EH (cell line): ENCODE measurements at places on chromosomes 11 and 22.

DNA sequence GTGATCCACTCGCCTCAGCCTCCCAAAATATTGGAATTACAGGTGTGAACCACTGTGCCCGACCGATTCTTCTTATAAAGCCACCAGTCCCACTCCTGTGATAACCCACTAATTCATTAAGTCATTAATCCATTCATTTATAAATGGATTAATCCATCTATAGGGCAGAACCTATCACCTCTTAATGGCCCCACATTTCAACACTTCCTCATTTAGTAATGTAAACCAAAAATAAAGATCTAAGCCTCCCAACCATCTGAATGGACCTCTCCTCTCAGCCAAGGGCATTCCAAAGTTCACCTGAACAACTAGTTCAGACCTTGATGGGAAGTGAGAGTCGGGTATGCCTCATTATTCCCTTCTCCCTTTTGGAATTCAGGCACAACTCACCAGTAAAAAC is 9.9 kb upstream of the MRPL11 start:
- DNase-seq: no peak

- DNase-seq: no peak
Observed at GRCh38 chr11:100640646-100641045, 46.4 kb upstream of the ARHGAP42 start.

- no peak for DNase-seq
Observed at GRCh38 chr11:17526326-17526725, 17.9 kb downstream of the USH1C start.

- DNase-seq: no peak
Observed at GRCh38 chr11:69562816-69563215, 78.1 kb upstream of the CCND1 start.

- no peak for DNase-seq
Observed at GRCh38 chr11:9004183-9004926, 554 bp upstream of the NRIP3 start.

DNA sequence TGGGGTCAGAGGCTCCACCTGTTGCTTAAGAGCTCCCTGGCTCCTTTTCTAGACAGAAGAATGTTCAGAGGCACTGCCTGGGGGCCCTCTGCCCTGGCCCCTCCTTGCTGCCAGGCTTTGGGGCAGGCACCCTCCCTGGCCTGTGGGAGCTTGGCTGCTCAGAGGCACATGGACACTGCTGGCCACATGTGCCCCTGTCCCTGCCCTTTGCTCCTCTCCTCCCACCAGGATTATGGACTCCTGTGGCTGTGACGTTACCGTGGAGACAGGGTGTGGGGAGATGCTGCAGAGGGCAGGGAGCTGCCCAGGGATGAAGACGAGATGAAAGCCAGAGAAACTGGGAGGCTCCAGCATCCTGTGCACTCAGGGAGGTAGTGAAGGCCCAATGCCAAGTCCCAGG is 14.7 kb downstream of the DRD2 start:
- DNase-seq: no peak

GRCh38 chr11:78830277-78830819 is 255.7 kb upstream of the NARS2 start:
- no peak for DNase-seq

DNA sequence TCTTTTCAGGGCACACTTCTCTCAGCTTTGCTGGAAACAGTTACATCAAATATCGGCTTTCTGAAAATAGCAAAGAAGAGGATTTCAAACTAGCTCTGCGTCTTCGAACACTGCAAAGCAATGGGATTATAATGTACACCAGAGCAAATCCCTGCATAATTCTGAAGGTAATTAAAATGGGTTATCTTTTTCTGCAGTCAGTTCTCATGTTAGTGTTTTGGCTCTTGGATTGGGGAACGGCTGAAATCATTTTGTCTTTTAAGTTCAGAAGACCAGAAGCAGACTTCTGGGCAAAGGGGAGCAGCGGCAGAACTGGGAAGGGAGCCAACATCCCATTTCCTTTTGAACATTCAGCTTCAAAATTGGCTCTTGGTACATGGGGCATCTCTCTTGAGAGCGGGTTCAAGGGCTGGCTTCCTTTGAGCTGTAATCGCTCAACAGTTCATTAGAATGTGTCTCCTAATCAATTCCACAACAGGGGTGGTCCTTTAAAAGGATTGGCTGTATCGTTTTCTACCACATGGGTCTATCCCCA is 110.2 kb upstream of the MTNR1B start:
- peak; percentile 23 for DNase-seq

DNA sequence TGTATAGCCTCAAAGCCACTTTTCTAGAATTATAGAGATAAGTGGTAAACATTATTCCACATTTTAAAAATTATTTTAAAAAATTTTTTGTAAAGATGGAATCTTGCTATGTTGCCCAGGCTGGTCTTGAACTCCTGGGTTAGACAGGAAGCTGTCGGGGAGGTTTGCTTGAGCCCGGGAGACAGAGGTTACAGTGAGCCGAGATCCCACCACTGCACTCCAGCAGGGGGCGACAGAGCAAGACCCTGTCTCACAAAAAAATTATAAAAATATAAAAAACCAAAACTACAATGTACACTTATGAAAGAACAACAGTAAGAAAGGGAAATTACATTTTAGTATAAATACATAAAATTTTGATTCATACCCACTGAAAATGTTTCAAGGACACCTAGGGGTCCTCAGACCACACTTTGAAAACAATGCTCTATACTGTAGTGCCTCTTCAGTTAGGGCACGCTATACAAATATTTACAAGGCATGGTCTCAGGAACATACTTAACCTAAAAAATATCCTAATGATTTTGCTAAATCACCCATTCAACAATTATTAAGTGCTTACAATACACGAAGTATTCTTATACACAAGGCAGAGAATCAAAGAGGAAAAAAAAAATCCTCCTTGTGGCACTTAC is 111.2 kb downstream of the MRTFA start:
- DNase-seq: peak; percentile 60

- DNase-seq: no peak
Observed at GRCh38 chr11:83355391-83355790, 69.2 kb upstream of the CCDC90B start.
